ENCODE measurements at places on chromosomes 5 and 9.

- no peak for DNase-seq
Observed at GRCh38 chr5:133793756-133794465, 174.5 kb downstream of the C5orf15 start.

DNA sequence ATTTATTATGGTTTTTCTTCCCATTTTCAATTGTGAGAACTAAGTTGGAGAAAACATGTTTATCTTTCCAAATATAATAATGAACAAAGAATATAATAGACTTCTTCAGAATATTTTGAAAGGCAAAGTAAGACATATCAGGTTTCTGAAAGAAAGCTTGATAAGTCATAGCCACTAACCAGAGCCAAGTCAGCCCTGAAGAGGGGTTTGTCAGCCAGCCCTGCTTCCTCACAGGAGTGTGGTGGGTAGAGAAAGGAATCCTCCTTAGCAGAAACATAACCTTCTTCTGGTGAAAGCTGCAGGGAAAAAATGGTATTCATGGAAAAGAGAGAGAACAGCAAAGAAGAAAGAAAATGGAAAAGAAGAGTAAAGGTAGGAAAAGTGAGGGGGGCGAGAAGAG is 93.4 kb downstream of the MPDZ start:
- DNase-seq = peak; percentile 19

- no peak for DNase-seq
Observed at GRCh38 chr5:144194144-144194543, 23.5 kb downstream of the KCTD16 start.

- no peak for DNase-seq
Observed at GRCh38 chr5:39933061-39933460, 508.3 kb upstream of the DAB2 start.

- DNase-seq = no peak
Observed at GRCh38 chr9:87751423-87751822, 25.5 kb downstream of the CTSL start.

DNA sequence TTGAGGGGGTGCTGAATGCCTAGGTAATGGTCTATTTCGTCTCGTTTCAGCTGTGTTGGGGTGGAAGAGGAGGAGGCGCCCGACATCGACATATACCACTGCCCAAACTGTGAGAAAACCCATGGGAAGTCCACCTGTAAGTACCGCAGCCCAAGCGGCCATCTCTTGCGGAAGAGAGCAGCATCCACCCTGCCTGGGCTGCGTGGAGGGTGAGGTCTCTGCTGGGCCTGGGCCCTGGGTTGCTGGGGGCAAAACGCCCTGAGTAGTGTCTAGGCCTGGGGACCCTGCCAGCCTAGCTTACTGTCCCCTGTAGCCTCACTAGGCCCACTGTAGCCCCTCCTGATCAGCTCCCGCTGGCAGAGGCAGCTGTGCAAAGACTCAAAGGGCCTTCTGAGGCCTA is 53.5 kb downstream of the PHF2 start:
- DNase-seq = no peak

- no peak for DNase-seq
Observed at GRCh38 chr9:86093788-86094555, 5.4 kb downstream of the GOLM1 start.

DNA sequence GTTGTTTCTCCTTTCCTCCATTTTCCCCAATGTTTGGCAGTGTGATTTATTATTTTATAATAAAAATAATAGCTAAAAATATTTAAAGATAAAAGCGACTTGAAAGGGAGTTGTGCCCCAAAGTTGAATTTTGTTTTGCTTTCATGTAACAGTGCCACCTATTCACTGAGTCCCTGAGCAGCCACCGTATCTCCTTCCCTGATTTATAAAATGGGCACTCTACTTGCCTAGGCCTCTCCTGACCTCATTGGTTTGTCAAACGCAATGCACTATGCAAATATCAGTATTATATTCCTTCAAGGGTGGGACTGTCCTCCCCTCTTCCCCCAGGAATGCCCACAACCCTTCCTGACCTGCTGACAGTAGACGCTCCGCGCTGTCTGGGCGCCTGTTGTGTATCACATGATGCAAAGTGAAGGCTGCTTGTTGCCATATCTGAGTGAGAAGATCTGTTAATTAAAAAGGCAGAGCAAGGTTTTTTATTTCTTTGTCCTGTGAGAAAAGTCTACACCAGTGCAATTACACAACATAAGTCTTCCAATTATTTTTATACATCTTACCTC is 81.4 kb downstream of the TTC39B start:
- DNase-seq = no peak

DNA sequence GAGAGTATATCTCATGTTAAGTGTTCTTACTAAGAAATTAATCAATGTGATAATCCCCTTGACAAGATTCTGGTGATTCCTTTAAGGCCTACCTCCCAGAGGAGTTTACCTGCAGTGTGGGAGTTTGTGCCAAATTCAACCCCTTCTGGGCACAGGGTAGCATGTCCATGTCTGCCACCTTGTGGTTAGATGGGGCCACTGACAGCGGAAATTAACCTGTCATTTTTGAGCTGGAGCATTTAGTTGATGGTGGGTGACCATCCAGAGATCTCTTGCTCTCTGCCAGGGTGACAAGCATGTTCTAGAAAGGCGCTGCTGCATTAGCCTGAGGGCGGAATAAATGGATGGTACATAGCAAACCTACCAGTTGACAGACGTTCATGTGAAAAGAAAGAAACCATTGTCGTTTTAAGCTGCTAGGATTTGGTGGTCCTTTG is 132.2 kb downstream of the FBXO4 start:
- peak; percentile 47 for DNase-seq

DNA sequence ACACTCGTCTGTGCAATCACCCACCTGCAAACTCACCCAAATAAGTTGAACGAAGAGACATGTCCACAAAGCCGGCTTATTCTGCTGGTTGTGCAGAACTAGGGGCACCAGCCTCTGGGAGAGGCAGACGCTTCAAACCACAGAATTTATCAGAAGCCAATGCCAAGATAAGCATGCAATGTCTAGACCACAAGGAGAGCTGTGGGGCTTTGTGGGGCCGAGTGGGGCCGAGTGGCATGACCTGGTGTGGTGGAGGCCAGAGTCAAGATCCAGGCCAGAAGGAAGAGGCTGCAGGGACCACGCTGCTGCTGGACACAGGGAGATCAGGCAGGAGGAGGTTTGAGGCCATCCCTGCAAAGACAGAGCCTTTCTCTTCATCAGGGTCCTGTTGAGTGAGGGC is 259.0 kb downstream of the IRX2 start:
- no peak for DNase-seq

GRCh38 chr9:95025213-95026147 is 292.0 kb downstream of the FANCC start:
- peak; percentile 87 for DNase-seq

GRCh38 chr5:55304584-55304983 is 2.9 kb downstream of the DHX29 start:
- no peak for DNase-seq

- no peak for DNase-seq
Observed at GRCh38 chr5:151751091-151751490, 7.3 kb downstream of the ATOX1 start.

DNA sequence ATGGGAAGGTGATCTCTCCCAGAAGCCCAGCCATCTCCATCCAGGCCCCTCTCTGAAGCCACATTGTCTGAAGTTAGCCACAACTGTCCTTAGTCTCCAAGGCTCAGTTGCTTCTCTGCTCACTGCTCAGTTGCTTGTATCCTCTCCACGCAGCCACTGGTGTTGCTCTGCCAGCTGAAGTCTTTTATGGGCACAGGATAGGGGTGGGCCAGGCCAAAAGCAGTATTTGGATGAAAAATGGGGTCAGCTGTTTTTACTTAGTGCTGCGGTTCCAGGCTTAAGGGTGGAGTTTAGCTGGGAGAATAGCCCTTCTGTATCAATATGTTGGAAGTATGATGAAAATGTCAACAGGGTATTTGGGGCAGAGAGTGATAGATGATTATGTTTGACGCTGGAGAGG is 168.8 kb upstream of the PPP1R2B start:
- DNase-seq = no peak
